ENCODE measurements at places on chromosomes 6 and 20.

DNA sequence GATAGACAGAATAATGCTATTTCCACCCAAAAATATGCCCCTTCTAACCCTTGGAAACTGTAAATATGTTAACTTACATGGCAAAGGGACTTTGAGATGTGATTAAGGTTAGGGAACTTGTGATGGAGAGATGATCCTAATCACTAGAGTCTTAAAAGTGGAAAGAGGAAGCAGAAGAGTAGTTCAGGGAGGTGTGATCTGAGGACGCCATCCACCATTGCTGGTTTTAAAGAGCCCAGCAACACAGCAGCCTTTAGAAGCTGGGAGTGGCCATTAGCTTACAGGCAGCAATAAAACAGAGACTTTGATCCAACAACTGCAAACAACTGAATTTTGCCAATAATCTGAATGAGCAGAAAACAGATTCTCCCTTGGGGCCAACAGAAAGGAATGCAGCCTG, 30.6 kb downstream of the ZNF311 start:
- H3K36me3 ChIP-seq = no peaks in the 10 kb centered on the region
- no peaks in the 10 kb centered on the region for H3K27me3 ChIP-seq
- DNase-seq = no peak
- H3K27ac ChIP-seq = no peak overlapping the region

DNA sequence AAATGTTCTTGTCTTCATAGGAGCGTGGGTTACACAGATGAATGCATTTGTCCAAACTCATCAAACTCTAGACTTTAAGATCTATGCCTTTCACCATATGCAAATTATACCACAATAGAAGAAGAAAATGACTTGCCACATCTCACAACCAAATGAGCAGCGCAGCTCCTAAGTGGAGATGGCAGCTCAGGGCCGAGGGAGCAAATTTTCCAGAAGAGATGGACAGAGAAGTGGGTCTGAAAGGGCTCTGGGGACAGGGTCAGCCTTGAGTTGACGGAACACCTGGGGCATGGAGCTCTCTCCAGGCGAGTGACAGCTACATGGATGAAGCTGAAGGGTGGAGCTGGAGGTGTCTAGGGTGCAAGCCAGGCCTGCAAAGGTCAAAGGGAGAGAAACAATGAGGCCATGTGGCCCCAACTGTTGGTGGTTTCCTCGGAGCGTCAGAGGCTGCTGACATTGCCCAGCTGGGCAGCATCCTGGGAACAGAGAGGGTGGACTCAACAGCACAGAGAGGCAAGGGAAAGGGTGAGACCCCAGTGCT, 228.3 kb downstream of the NRN1 start:
- H3K27me3 ChIP-seq = no peaks in the 10 kb centered on the region
- no peaks in the 10 kb centered on the region for H3K4me1 ChIP-seq
- H3K36me3 ChIP-seq = no peaks in the 10 kb centered on the region

DNA sequence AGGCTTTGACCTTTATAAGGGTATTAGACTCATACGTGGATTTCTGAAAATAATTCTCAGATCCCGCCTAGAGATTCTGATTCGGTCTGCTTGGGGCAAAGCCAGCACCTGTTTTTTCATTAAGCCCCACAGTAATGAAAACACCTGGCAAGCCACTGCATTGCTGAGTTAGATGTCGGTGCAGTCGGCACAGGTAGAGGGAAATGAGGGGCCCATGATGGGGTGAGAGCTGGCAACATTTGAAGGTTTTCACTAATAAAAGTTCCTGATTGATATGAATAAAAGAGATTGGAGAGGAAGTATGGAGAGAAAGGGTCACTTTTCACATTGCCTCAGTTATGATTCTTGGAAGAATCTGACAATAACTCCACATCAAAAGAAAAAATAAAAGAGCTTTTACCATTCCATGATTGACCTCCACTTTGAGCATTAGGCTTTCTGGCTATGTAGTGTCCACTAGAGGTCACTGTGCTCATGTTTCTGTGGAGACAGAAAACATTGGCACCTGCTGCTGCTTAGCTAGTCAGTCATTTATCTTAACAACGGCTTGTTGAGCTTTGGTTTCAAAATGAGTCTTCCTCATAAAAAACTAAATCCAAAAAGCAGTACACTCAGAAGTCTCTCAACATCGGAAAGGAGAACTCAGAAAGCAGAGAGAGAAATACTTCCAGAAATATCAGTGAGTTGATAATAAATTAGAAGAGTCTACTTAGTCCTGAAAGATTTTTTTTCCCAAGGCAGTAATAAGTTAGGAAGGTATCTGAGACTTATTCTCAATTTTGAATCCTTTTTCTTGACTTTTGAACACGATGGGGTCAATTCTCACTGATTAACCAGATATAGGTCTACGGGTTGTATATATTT, 53.3 kb upstream of the KLHL31 start:
- H3K27me3 ChIP-seq = no peaks in the 10 kb centered on the region
- no peak overlapping the region for H3K27ac ChIP-seq
- H3K4me3 ChIP-seq = no peak overlapping the region
- no peaks in the 10 kb centered on the region for H3K36me3 ChIP-seq
- peak; percentile 53 for DNase-seq

DNA sequence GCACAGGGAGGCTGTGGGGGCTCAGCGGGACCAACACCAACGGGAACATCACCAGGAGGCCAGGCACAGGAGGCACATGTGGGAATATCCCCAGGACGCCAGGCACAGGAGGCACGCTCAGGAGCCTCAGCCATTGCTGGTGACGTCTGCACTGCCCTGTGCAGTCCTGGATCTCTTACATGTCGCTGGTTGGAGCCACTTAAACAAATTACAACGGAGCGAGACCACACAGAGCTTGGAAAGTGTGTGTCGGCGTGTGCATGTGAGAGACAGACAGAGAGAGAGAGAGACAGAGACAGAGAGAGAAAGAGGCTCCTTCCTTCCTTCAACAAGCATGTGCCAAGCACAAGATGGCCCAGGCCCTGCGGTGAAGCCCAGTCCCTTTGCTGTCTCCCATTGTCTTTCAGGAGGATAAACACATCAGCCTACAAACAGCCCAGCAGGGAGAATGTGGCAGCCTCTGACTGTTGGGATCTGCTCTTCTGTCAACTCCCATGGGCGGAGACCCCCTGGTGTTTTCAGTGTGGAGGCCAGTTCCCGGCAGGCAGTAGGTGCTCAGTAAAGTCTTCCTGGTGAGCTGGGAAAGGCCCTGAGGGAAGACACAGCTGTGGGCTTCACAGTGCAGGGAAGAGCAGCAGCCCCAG, 112.7 kb upstream of the THBS2 start:
- H3K27ac ChIP-seq = no peak overlapping the region
- DNase-seq = no peak
- H3K27me3 ChIP-seq = no peaks in the 10 kb centered on the region
- H3K36me3 ChIP-seq = no peaks in the 10 kb centered on the region

GRCh38 chr6:32050562-32050961, 12.3 kb downstream of the CYP21A2 start:
- H3K4me3 ChIP-seq = no peak overlapping the region
- no peak for DNase-seq
- H3K27me3 ChIP-seq = peaks cover 9% of the 10 kb centered on the region
- H3K36me3 ChIP-seq = no peaks in the 10 kb centered on the region
- H3K27ac ChIP-seq = no peak overlapping the region

DNA sequence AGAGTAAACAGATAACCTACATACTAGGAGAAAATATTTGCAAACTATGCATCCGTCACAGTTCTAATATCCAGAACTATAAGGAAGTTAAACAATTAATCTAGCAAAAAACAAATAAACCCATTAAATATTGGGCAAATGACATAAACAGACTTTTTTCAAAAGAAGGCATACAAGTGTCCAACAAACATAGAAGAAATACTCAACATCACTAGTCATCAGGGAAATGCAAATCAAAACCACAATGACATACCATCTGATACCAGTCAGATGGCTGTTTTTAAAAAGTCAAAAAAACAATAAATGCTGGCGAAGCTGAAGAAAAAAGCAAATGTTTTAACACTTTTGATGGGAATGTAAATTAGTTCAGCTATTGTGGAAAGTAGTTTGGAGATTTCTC, 1117.7 kb upstream of the MAP3K7 start:
- DNase-seq = peak; percentile 86
- no peaks in the 10 kb centered on the region for H3K36me3 ChIP-seq
- no peak overlapping the region for H3K4me3 ChIP-seq
- peaks cover 11% of the 10 kb centered on the region for H3K4me1 ChIP-seq
- H3K27me3 ChIP-seq = no peaks in the 10 kb centered on the region

DNA sequence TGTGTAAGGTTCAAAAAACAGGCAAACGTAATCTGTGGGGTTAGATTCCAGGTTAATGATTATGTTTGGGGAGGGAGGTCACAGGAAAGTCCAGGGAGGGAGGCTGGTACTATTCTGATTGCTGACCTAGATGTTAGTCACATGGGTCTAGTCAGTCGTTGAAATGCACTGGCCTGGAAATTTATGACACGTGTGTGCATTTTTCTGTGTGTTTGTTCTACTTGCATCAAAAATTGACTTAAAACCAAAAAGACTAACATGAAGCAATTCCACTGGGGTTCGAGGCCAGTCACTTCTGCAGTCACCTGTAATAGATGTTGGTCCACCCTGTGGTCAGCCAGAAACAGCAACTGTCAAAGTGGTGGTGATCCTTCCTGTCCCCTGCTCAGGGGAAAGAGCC, 104.2 kb upstream of the MLN start:
- H3K36me3 ChIP-seq = no peaks in the 10 kb centered on the region
- H3K4me3 ChIP-seq = no peak overlapping the region
- peaks cover 8% of the 10 kb centered on the region for H3K27me3 ChIP-seq
- H3K27ac ChIP-seq = no peak overlapping the region
- H3K4me1 ChIP-seq = no peaks in the 10 kb centered on the region
- DNase-seq = no peak

GRCh38 chr6:5446362-5447075, 185.2 kb downstream of the FARS2 start:
- no peaks in the 10 kb centered on the region for H3K4me1 ChIP-seq
- no peaks in the 10 kb centered on the region for H3K27me3 ChIP-seq
- no peaks in the 10 kb centered on the region for H3K36me3 ChIP-seq
- no peak overlapping the region for H3K4me3 ChIP-seq
- DNase-seq = no peak
- peak overlapping the region; percentile 19 for H3K27ac ChIP-seq

GRCh38 chr20:6466075-6466810, 301.2 kb upstream of the BMP2 start:
- no peak overlapping the region for H3K27ac ChIP-seq
- H3K36me3 ChIP-seq = no peaks in the 10 kb centered on the region
- H3K27me3 ChIP-seq = no peaks in the 10 kb centered on the region
- no peak overlapping the region for H3K4me3 ChIP-seq

DNA sequence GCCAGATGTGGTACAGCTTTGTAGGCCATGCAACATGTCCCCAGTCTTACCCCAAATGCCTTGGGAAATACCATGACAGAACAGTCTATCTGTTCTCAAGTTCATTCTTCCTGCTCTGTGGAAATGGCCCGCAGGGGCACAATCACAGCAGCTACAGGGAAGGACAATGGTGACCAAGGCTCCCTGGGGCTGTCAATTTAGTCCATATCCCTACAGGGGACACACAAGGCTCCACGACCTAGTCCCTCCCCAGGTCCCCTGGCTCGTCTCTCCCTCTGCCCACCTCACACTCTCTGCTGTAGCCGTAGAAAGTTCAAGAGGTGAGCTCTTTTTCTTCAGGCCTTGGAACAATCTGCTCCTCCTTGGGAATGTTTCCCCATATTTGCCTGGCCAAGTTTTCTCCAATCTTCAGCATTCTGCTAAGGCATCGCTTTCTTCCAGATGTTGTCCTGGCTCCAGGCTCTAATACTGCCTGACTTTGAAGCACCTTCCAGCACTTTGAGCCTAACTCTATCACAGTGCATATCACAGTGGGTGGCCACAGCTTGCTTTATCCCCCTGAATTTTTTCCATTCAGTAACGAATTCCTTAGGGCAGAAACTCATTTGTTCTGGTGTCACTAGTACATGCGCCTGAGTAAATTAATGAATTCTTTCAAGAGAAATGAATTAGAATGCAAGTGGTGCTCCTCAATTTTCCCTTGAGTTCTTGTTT, 92.6 kb downstream of the MAP3K7 start:
- DNase-seq = peak; percentile 58
- no peaks in the 10 kb centered on the region for H3K36me3 ChIP-seq
- no peak overlapping the region for H3K27ac ChIP-seq
- H3K27me3 ChIP-seq = no peaks in the 10 kb centered on the region
- H3K4me1 ChIP-seq = no peaks in the 10 kb centered on the region

GRCh38 chr6:56437171-56437900, 190.0 kb upstream of the COL21A1 start:
- DNase-seq = peak; percentile 75
- no peaks in the 10 kb centered on the region for H3K27me3 ChIP-seq
- H3K4me1 ChIP-seq = no peaks in the 10 kb centered on the region
- H3K36me3 ChIP-seq = no peaks in the 10 kb centered on the region

GRCh38 chr6:85436939-85437495, 12.9 kb upstream of the NT5E start:
- H3K4me3 ChIP-seq = no peak overlapping the region
- no peaks in the 10 kb centered on the region for H3K36me3 ChIP-seq
- no peaks in the 10 kb centered on the region for H3K4me1 ChIP-seq
- H3K27me3 ChIP-seq = no peaks in the 10 kb centered on the region
- peak; percentile 67 for DNase-seq

DNA sequence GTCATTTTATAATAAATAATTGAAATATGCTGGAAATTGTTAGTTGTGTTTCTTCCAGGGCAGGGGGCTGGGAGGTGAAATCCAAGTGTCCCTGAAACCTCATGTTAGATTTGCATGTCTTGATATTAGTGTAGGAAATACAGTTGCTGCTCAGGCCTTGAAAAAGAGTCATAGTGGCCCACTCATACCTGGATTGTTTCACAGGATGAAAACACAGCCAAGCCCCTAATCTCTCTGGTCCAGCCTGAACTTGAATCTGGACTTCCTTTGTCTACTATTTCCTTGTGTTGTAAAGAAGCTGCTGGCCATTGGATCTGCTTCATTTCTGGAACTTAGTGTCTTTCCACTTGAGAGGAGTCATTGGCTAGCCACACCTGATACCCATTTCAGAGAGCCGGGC, 108.8 kb upstream of the JARID2 start:
- no peak overlapping the region for H3K27ac ChIP-seq
- H3K27me3 ChIP-seq = no peaks in the 10 kb centered on the region
- no peak for DNase-seq
- no peaks in the 10 kb centered on the region for H3K36me3 ChIP-seq

GRCh38 chr6:6646859-6647258, 58.3 kb downstream of the LY86 start:
- H3K36me3 ChIP-seq = no peaks in the 10 kb centered on the region
- DNase-seq = no peak
- H3K4me3 ChIP-seq = no peak overlapping the region
- H3K4me1 ChIP-seq = no peaks in the 10 kb centered on the region
- H3K27me3 ChIP-seq = no peaks in the 10 kb centered on the region

Data from astrocyte (in vitro differentiated cells and primary cell).